ENCODE measurements at places on chromosomes 3 and 15.

GRCh38 chr3:191320316-191320715, 8.9 kb upstream of the CCDC50 start:
- DNase-seq: no peak

- no peak for DNase-seq
Observed at GRCh38 chr3:4211610-4212009, 91.6 kb upstream of the SETMAR start.

GRCh38 chr3:160637086-160637485, 39.9 kb upstream of the ARL14 start:
- DNase-seq: no peak

DNA sequence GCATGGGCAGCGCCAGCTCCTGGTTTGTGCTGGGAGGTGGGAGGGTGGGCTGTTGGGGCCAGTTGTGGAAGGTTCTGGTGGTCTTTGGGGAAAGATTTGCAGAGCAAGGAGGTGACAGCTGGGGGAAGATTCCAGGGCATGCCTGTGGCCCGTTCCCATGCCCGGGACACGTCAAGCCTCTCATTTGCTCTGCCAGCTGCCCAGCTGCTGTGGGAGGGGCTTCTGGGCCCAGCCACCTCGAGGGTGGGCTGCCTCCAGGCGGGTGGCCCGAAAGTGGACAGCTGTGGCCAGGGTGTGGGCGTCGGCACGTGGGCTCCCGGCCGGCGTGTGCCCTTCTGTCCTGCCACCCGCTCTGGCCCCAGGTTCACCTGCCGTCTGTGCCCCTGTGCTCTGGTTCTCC, 17.2 kb downstream of the PLXNA1 start:
- no peak for DNase-seq

DNA sequence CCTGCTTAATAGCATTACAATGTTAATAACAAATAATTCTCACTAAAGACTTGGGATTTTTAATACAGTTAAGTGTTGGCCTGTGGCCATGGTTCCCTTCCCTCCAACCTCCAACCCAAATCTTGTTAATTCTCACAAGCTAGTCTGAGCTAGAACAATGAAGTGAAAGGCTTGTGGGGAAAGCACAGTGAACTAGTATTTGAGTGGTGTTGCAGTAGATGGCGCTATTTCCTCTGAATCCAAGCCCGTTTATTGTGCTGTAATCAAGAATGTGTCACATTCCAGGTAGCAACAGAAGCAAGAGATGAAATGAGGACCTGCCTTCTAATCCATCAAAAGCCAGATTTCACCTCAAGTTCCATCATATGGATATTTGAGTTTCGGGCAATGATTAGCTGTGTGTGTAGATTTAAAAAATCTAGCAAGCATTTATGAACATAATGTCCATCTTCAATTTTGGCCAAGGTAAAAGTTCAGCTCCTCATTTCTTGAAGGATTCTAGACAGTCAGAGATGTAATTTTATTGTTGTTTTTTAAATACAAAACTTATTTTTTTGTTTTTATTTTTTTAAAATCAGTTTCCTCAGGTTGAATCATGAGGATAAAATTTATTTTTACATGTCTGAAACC, 160.7 kb downstream of the SQOR start:
- DNase-seq: peak; percentile 36

GRCh38 chr3:10371789-10372188, 50.9 kb upstream of the SEC13 start:
- no peak for DNase-seq

DNA sequence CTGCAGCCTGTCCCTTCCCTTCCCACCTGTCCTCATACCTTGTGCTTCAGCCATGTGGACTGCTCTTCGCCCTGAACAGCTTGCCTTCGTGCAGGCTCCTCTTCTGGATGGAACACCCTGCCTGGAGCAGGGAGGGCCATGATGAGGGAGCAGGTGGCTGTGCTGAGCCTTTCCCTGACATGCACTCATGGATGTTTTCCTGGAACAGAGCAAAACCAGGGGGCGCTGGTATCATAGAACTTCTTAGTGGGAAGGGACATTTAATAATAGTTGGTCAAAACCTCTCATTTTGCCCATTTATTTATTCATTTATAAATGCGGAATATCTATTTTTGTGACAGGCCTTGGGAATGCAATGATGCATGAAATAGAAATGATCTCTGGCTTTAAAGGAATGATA, 149.3 kb downstream of the CACNA1D start:
- no peak for DNase-seq

DNA sequence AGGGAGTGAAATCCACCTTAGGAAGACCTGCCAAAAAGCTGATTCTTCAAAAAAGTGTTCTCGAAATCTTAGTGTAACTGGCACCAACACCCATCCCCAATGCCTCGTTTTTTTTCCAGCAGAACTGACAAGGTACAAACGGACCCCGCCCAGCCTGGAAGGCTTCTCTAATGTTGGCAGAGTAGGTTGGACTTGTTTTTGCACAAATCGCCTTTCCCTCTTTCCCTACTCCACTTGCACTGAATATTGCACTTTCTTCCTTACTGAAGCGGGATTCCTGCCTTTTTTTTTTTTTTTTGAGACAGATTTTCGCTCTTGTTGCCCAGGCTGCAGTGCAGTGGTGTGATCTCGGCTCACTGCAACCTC, 544 bp upstream of the TIMMDC1 start:
- no peak for DNase-seq

DNA sequence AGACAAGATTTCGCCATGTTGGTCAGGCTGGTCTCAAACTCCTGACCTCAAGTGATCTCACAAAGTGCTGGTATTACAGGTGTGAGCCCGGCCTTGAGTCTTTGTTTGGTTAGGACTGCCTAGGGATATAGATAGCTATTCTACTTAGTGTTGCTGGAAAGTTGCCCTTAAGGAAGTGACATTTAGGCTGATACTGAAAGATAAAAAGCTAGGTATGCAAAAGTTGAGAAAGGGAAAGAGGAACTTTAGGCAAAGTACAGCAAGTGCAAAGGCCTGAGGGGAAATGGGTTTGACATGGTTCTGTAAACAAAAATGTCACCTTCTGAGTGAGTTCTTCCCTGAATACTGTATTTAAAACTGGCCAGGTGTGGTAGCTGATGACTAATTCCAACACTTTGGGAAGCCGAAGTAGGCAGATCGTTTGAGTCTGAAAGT, 111.5 kb downstream of the ZNF609 start:
- DNase-seq: peak; percentile 55

- no peak for DNase-seq
Observed at GRCh38 chr3:138902171-138902570, 44.8 kb downstream of the FOXL2 start.

DNA sequence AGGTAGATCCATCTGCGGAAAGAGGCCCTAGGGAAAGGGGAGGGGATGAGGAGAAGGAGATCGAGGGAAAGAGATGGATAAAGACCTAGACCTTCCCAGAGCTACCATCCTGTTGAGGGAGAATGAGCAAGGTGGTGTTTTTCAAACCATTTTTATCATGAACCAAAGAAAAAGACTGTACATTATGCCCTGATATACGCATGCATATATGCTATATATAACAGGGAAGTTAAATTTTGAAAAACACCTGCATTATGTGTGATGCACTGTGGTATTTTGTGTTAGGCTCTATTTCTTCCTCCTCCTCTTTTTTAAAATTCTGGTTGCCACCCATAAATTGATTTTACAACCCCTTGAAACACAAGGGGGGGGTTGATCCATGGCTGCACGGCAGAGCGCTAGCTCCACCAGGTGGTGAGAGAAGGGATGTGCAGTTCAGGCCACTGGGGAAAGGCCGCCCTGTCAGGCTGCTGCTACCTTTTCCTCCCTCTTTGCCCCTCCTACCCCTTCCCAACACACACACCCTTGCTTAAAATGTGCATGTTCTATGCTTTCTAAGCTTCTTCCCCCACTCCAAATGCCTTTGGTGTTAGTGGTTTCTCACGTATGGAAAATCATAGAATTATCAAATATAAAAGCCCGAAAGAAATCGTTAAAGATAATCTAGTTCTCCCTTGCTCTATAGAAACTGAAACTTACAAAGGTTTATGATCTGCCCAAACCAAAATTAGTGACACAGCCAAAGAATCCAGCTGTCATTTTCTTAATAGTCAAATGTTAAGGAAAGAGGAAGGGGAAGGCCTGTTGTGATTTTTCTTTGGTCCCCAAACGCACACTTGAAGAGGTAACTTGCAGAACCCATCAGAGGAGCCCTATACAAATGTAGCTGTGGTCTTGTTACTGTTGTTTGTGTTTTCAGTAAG, 262.0 kb upstream of the UMPS start:
- DNase-seq: no peak

DNA sequence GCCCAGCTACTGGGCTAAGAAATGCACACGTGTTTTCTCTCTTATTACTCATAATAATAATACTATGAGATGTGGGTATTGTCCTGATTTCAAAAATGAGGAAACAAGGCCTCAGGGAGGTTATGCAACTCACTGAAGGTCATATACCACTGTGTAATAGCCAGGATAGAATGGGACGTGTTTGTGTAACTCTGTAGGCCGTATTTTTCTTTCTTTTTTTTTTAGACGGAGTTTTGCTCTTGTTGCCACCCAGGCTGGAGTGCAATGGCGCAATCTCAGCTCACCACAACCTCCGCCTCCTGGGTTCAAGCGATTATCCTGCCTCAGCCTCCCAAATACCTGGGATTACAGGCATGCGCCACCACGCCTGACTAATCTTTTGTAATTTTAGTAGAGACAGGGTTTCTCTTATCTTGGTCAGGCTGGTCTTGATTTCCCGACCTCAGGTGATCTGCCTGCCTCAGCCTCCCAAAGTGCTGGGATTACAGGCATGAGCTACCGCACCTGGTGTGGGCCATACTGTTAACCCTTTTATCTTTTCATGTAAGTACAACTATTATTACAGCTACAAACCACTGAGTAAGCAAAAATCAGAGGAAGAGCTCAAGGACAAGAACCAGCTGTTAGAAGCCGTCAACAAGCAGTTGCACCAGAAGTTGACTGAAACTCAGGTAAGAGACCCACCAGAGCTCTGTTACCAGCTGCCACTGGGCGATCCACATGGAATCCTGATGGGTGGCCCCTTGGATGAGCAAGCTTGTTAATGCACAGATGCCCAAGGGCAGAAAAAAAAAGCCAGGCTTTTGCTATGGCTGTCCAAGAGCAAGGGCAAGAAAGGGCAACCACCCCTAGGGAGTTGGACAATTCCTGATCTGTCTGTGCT, 6.7 kb downstream of the KNSTRN start:
- no peak for DNase-seq

DNA sequence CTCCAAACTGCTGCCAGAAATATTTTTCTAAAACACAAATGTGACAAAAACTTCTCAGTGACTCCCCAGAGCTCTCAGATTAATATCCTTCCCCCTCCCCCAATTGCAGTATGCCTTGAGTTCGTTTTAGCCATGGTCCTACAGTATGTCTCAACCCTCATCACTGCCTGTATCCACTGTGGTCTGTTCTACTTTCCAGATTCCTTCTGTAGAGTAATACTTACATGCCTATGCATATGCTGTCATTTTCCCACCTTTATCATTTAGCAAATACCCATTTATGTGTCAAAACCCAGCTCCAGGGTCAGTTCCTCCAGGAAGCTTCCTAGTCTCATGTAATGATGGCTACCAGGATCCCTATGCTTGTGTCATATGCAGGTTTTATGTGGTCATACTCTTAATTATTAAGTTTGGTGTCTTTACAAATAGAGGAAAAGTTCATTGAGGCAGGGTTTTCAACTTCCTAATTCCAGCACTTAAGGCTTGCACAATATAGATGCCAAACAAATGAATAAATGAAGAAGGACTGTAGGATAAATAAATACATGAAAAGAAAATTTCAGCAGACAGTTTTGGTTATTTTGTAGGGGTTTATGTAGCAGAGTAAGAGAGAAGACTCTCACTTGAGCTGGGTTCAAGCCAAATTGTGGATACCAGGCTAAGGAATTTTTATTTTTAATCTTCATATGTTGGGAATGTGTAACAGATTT, 170.8 kb downstream of the ALCAM start:
- DNase-seq: no peak

- DNase-seq: no peak
Observed at GRCh38 chr3:27335571-27335970, 33.6 kb downstream of the NEK10 start.

- DNase-seq: no peak
Observed at GRCh38 chr3:106542101-106542769, 673.4 kb upstream of the CBLB start.

DNA sequence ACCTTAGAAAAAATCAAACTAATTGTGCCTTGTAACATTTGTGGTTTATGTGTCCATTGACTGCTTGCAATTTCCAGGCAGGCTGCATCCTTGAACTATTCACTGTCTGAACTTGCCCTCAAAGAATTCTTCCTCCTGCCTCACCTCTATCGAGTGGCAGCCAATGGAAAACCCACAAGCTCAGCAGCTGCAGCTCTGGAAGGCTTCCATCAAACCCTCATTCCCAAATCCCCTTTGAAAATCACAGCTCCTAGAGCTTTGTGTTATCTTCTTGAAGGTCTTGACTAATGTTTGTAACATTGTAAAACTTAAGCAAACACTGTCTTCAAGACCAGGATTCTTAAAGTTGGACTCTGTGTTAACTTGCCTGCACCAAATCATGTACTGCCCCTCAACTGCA, 81.1 kb downstream of the FILIP1L start:
- peak; percentile 51 for DNase-seq

- DNase-seq: no peak
Observed at GRCh38 chr3:125010393-125010792, 45.4 kb downstream of the HEG1 start.

- DNase-seq: no peak
Observed at GRCh38 chr3:69944931-69945493, 54.5 kb upstream of the SAMMSON start.

DNA sequence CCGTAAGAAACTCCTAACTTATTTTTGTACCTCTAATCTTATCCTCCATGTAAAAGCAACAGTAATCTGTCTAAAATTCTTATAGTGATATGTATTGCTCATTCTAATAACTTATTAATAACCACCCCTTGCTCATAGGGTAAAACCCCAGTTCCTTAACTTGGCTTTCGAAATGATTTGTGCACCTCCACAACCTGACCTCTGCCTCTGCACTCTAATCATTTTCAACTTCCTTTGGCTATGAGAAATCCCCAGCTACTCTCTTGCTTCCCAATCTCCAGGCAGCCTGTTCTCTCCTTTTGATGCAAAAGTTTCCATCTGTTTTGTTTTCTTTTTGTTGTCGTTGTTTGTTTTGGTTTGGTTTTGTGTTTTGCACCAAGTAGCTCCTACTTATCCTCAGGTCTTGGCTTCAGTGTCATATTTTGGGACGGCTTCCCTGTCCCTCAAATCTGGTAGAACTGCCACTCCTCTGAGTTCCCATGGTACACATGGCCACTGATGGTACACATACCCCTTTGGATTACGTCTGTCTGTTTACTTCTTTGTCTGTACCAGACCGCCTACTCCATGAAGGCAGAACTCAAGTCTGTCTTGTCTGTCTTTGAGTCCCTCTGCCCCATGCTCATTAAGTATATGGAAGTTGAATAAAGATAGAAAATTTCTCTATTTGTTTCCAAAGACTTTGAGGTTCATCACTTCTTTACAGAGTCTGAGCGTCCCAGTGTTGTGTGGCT, 105.6 kb upstream of the TGFBR2 start:
- no peak for DNase-seq

GRCh38 chr15:88185584-88185983, 71.0 kb downstream of the NTRK3 start:
- no peak for DNase-seq

Measured in epithelial cell of prostate (primary cell).